ENCODE measurements at places on chromosomes 5 and 9.

DNA sequence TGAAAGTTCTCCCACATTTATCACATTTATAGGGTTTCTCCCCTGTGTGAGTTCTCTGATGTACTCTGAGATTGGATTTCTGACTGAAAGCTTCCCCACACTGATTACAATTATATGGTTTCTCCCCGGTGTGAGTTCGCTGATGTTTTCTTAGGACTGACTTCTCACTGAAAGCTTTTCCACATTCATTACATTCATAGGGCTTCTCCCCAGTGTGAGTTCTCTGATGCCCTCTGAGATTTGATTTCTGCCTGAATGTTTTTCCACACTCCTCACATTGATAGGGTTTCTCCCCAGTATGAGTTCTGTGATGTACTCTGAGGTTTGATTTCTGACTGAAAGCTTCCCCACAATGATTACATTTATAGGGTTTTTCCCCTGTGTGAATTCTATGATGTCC lies 36.3 kb downstream of the ZNF782 start:
- no peak for DNase-seq

DNA sequence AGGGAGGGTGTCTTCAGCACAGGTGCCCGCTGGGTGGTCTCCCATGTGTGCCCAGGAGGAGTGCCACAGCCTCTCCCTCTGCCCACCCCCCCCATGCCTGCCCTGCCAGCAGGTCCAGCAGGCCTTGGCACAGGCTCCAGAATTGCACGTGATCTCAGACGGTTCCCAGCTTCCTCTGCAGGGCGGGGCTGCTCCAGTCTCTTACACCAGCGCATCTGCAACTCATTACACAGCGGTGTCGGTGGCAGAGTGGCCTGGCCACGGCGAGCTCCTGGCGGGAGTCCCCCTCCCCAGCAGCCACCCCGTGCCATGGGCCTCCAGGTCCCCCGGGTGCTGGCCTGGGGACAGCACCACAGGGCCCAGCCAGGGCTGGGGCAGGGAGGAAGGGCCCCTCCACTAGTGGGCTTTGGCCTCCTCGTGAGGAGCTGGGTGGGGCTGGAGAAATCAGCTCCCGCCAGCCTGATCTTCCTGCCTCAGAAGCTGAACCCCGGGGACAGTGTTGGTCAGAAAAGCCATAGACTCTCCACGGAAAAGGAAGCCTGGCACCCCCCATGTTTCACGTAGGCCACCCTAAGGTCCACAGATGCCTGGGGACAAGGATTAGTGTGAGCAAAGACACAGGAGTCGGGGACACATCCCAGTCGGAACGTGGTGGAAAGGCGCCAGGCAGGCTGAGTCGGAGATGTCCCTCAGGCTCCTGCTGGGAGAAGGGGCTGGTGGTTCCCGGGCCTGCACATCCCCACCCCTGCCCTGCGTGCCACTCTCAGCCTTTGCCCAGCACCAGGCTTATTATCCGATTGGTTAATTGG lies 40.2 kb downstream of the RXRA start:
- no peak for DNase-seq

DNA sequence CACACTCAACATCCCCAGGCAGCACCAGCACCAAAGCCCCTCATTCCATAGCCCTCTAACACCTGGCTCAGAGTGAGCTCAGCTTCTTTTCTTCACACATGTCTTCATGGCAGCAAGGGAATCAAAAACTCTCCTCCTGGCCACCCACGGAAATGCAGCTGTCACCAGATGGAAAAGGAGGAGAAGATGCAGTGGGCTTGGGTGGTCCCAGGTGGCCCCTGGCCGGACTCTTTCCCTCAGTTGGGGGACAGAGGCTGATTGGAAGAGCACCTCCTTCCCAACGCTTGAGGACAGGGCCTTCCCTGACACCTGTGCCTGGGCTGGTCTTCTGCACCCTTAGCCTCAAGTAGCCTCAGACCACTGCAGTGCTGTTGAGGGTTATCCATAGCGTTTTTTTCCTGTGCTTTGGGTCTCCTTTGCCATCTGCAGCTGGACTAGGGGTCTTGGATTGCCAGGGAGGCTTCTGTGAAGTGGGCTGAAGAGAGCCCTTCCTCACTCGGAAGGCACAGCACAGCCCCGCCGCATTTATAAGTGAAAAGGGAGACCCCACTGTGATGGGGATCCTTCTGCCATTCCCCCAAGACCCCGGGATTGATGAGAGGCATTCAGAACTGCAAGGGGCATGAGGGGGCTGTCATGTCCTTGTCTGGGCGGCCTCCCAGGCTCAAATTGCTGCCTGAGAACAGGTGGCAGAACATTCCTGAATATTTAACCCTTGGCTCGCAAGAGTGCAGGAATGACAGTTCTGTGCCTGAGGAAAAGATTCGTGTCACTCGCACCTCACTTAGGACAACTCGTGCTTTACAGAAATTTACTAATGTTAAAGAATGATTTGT lies 200.0 kb downstream of the AUH start:
- no peak for DNase-seq

GRCh38 chr9:92616655-92617111 lies 53.2 kb downstream of the IPPK start:
- DNase-seq = no peak

GRCh38 chr9:76269789-76270188 lies 124.4 kb downstream of the RFK start:
- DNase-seq = no peak

GRCh38 chr9:34430843-34431437 lies 27.4 kb downstream of the FAM219A start:
- DNase-seq = no peak

GRCh38 chr5:130065617-130066016 lies 161.4 kb downstream of the CHSY3 start:
- no peak for DNase-seq

DNA sequence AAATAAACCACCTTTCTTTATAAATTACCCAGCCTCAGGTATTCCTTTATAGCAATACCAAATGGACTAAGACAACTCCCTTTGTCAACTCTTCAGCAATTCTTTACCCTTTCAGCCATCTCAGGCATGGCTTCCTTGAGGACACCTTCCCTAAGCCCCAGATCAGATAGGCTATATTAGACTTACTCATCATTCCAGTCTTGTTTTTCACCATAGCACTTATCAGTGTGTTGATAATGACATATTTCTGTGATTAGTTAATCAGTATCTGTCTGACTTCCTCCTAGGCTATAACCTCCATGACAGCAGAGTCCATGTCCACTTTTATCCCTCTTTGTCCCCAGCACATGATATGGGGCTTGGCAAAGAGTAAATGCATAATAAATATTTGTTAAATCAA lies 238.1 kb downstream of the ACTL7B start:
- DNase-seq = no peak

DNA sequence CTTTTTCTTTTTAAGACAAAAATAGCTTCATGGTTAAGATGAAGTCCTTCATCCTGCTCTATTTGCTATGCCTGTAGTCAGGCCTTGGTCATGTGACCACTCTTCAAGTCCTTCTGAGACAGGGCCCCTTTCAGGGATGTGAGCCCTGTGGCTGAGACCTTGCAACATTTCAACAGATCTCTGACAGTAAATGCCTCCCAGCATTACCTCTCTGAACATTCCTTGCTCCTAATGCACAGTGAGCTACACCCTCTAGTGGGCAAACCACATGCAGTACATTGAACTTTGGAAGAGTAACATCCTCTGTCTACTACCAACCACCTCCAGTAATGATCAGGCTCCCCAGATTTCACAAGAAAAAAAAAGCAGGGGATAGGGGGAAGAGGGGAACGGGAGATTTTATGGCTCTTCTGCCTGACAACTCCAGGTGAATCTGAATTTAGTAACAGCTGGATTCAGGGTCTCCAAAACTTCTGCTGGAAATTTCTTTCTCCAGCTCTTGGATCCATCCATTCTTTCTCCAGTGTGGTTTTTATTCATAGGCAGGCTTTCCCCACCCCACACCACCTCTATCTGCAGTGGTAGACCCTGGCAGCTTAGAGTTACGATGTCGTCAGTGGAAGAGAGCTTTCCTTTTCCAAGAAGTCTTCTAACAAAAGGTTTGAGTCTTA lies 8.9 kb upstream of the FBXO38 start:
- DNase-seq = peak; percentile 27

DNA sequence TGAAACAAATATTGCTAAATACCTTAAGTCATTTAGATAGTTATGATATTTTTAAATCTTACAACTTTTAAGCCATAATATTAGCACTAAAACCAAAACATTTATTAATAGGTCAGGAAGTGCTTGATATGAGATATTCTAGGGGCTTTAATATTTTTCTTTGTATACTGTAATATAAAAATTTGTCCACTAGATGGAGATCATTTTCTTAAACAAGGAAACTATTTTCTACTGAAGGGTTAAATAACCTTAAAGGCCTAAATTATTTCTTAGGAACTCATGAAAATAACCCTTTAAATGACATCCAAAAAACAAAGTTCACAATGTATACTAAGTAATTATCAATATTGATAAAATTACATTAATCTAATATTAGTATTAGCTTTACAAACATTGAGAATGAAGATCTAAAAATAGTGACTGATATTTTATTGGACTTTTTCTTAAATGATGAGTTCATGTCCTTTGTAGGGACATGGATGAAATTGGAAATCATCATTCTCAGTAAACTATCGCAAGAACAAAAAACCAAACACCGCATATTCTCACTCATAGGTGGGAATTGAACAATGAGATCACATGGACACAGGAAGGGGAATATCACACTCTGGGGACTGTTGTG lies 635.7 kb downstream of the RAB3C start:
- no peak for DNase-seq

GRCh38 chr5:58844395-58844794 lies 261.5 kb downstream of the RAB3C start:
- DNase-seq = no peak

DNA sequence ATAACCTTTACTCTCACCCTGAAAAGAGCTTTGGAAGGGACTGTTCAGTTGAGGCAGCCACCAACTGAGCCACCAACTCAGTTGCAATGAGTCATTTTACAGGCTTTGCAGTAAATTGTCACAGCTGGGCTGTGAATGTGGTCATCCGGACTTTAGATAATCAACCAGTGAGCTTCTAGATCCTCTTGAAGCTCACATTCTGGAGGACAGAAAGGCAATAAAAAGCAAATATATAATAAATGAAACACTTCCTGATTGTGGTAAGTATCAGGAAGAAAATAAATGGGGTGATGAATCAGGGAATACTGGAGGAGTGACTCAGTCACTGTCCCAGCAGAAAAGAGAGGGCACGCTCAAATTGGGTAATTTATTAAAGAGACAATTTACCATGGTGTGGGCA lies 13.2 kb upstream of the C5orf58 start:
- no peak for DNase-seq

- DNase-seq = no peak
Observed at GRCh38 chr9:134570151-134570621, 71.4 kb upstream of the COL5A1 start.

DNA sequence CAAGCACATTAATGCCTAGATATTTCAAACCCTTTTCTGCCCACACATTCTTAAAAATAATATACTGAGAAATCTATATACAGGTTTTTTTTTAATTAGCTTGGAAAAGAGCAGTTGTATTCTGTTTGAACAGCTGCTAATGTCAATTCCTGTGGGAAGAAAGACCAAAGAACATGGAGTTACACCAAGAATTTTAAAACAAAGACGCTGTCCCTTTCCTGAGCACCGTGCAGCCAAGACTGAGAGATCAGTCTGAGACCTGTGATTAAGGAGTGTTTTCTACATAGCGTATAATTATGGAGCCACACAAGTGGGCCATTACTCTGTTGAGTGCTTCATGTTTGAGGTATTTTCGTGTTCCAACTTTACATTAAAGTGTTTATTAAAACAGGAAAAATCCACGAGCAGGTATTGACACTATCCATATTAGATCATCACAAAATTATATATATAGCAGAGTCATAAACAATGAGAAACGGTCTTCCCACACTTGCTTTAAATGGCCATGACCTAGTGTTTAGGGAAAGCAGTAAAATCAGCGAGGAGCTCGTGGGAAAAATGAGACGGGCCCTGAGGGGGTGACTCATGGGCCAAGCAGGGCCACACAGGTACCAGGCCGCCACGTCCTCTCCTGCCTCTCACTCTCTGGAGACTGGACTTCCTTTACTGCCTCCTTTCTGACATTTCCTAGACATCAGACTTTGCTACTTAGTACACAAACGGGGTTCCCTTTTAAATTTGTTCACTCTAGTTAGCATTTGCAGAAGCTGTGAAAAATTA lies 153.1 kb upstream of the OTULINL start:
- no peak for DNase-seq

DNA sequence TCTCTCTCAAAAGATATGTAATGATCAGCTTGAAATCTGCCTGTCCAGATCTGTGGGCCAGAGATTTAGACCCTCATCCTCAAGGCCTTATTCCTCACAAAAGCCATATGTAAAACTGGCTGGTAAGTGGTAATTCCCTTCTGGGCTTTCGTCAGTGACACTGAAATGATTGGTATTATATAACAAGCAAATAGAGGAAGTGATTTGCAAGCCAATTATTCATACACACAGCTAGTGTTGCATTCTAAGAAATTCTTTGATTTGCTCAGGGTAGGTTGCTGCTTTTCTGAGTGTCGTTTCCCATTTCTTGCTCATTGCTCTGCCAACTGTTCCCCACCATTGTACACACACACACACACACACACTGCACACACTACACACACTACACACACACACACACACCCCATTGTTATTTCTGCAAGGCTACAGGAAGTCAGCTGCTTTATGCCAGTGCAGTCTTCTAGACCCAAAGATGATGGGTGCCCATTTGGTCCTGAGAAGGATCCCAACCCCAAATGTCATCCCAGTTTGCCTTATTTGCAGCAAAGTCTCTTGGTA lies 76.8 kb downstream of the PRLR start:
- DNase-seq = no peak

All from CD4-positive, alpha-beta T cell treated with Interleukin-12 subunit alpha and Interleukin-12 subunit beta, for 1 hour (primary cell).